ENCODE measurements at places on chromosomes 2 and 18. TPM values are rescaled to one million over a fixed set of nuclear protein-coding genes. Genes with fewer than 3 reads are reported as not detected.

GPR75 gene
- 1.2 TPM for total RNA-seq

MOGAT1 gene
- total RNA-seq = not detected

CYP27A1 gene
- total RNA-seq = 0.58 TPM

STPG4 gene
- total RNA-seq = under 0.01 TPM

FOSL2 gene
- total RNA-seq = 42.0 TPM

OTOS gene
- not detected for total RNA-seq

NIF3L1 gene
- total RNA-seq = 25.4 TPM

TUBA4B gene
- not detected for total RNA-seq

DOCK10 gene
- 35.0 TPM for total RNA-seq
